ENCODE measurements at places on chromosomes 5 and 9.

GRCh38 chr9:126583144-126583760 is 30.5 kb upstream of the LMX1B start:
- H3K27ac ChIP-seq = no peak overlapping the region
- no peaks in the 10 kb centered on the region for H3K27me3 ChIP-seq
- no peaks in the 10 kb centered on the region for H3K4me1 ChIP-seq
- no peaks in the 10 kb centered on the region for H3K36me3 ChIP-seq
- DNase-seq = peak; percentile 51
- no peak overlapping the region for H3K4me3 ChIP-seq

GRCh38 chr5:6472792-6473191 is 24.1 kb downstream of the UBE2QL1 start:
- peaks cover 37% of the 10 kb centered on the region for H3K27me3 ChIP-seq
- H3K27ac ChIP-seq = no peak overlapping the region
- peak; percentile 12 for DNase-seq
- H3K4me1 ChIP-seq = no peaks in the 10 kb centered on the region

DNA sequence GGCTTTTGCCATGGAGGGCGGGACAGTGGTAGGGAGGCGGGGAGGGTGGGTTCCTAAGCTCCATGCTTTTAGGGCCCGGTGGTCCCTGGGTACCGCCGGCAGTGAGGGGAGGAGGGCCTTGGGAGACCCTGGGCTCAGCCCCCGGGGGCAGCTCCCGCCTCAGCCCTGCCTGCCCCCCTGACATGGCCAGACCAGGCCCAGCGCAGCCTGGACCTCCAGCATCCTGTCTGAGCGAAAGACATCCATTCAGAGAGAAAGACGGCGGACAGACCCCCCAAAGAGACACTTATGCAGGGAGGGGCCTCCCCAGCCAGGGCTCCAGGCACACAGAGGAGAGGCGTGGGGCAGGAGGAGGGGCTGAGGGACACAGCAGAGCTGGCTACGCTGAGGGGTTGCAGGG is 45.3 kb downstream of the KCNT1 start:
- H3K4me3 ChIP-seq = no peak overlapping the region
- no peak for DNase-seq
- no peak overlapping the region for H3K27ac ChIP-seq
- H3K27me3 ChIP-seq = no peaks in the 10 kb centered on the region
- H3K4me1 ChIP-seq = no peaks in the 10 kb centered on the region

- no peak for DNase-seq
- H3K4me3 ChIP-seq = no peak overlapping the region
- H3K27me3 ChIP-seq = no peaks in the 10 kb centered on the region
- no peak overlapping the region for H3K27ac ChIP-seq
- no peaks in the 10 kb centered on the region for H3K4me1 ChIP-seq
Observed at GRCh38 chr5:57185313-57185712, 11.5 kb downstream of the GPBP1 start.

DNA sequence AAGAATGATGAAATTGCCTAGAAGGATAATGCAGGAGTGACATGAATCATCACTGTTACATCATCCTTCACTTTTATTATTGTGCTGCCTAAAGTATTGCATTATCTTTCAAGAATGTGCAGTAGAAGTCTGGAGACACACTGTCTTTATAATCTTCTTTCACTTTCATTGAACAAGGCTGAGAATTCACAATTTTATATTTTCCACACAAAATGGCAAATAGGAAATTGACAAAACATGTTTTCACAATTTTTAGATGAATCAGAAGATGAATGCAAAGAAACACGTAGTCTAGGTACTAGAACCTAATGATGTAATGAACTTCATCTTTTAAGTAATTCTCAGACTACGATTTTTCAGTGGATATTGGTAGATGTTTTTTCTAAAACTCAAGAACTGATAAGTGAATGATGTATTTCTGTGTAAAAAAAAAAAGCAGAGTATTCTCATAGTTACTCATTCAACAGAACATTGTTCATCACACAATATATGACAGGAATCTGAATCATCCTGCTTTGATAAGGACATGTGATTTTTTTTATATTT is 131.5 kb upstream of the GRHPR start:
- no peak overlapping the region for H3K27ac ChIP-seq
- H3K27me3 ChIP-seq = no peaks in the 10 kb centered on the region
- no peaks in the 10 kb centered on the region for H3K4me1 ChIP-seq
- H3K36me3 ChIP-seq = no peaks in the 10 kb centered on the region
- no peak overlapping the region for H3K4me3 ChIP-seq
